ENCODE measurements at places on chromosomes 1 and 21.

DNA sequence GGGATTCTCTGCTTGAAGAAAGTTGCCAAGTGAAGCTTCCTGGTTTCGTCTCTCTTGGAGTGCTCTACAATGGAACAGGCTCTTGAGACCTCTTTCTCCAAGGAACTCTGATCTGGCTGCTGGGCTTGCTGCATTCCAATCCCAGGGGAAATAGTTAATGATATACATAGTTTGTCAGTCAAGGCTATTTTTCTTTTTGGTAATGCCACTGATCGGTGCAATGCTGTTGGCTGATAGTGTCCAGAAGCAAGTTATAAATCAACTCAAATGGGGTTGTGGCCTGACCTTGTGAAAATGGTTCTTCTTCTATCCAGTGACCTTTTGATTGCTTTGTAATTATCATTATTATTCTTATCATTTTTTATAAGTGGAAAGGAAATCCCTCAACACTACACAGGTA, 48.4 kb upstream of the TNFSF18 start:
- no peak for DNase-seq

DNA sequence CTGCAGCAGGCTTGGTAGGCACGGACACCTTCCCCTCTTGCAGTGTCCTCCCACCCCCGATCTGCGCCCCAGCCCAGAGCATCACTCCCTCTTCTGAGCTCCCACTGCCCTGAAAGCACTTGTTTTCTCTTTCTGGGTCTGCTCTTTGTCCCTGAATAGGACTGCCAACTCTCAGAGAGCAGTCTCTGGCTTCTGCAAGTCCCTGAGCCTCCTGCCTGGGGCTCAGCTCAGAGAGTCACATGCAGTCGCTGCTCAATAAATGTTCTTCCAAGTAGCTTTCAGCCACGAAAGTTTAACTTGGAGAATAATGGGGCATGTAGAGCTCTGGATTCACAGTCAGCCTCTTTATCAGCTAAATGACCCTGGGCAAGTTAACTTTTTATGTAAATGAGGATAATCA, 205.6 kb downstream of the HIVEP3 start:
- DNase-seq, result no peak

DNA sequence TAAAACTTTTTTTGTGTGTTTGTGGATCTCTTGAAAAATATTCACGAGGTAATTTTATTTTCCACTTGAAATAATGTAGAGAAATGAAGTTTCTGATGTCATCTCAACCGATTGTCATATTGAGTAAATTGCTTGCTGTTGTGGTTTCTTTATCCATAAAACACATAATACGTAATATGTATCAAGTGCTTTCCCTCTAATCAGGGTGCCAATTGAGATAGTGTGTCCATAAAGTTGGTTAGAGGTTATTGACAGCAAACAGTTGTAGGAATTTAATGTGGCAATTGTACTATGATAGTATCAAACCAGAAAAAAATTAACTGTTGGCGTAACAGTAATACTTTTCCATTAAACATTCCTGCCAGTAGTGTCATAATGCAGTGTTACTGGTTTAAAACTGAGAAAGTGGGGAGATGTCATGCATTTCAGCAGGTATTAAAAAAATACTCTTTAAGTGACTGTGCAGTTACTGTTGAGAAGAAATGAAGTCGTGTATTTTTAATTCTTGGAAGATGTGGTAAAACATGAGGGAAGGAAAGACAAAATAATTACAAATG, 38.3 kb downstream of the USP25 start:
- DNase-seq, result no peak

DNA sequence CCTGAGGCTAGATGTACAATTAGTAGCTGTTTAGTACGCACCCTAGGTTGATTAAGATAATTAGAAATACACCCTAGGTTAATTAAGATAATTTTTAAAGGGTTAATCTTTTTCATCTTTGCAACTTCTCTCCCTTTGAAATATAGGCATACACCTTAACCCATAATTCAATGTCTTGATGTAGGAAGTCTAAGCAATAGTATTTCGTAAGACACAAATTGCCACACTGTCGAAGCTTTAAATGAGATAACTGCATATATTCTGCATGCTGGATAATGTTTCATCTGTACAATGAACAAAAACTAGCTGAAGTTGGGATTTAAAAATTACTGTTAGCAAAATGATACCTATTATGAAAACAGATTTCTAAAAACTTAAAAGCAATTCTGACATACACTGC, 122.9 kb downstream of the EVI5 start:
- no peak for DNase-seq

- DNase-seq, result no peak
Measured at GRCh38 chr1:55636696-55637095, 421.5 kb upstream of the USP24 start.

GRCh38 chr1:240613356-240614142, 1.6 kb upstream of the GREM2 start:
- no peak for DNase-seq

DNA sequence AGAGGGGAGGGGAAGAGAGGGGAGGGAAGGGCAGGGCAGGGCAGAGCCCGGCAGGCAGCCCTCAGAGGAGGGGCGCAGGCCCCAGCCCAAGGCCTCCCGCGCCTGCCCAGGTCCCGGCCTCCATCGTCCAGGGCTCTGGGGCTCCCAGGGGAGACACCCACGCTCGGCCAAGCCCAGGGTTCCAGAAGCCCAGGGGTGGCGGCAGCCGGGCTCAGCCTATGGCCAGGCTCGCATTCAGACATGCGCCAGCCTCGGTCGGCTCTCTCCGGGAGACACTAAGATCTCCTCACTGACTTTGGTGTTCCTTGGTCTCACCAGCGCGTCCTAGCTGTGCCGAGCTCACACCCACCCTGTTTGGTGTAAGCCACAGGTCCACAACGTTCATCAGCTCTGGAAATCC, 7.1 kb upstream of the ANKRD65 start:
- no peak for DNase-seq

DNA sequence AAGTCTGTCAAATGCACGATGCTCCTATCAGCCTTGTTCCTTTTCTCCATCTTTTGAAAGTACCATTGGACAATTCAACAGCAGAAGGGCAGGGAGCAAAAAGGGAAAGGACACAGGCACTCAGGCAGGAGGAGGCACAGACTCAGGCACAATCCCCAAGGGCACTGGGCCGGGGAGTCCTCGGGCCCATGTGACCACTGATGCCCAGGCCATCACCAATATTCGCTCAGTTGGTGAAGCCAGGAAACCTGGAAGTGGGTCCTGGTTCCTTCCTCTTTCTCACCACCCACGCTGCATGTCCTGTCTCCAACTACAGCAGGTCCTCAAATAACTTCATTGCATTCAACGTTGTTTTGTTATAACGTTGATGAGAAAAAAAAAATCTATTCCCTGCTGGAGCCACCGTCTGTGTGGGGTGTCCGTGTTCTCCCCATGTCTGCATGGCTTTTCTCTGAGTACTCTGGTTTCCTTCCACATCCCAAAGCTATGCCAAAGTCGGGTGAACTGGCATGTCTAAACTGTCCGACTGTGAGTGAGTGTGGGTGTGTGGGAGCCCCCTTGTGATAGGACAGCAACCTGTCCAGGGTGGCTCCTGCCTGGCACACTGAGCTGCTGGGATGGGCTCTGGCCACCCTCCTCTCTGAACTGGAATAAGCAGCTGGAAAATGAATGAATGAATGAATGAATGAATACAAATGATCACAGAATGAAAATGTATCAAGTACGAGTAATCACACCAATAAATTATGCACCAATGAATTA, 12.5 kb downstream of the NID1 start:
- peak; percentile 57 for DNase-seq

- no peak for DNase-seq
Measured at GRCh38 chr1:216682752-216683151, 40.5 kb downstream of the ESRRG start.

GRCh38 chr1:6635910-6636760, 11.5 kb downstream of the THAP3 start:
- DNase-seq, result no peak

DNA sequence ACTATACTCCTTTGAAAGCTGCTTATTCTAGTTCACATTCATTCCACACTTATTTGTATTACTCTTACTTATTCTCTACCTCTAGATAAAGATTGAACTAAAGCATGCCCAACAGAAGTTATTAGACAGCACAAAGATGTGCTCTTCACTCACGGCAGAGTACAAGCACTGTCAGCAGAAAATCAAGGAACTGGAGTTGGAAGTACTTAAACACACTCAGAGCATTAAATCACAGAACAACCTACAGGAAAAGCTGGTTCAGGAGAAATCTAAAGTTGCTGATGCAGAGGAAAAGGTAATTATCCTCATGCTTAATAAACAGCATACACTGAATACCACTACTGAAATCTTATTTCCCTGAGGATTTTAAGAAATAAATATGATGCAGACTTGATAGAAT, 81.3 kb upstream of the PPIH start:
- DNase-seq, result no peak

GRCh38 chr1:216140730-216141524, 282.3 kb downstream of the USH2A start:
- no peak for DNase-seq

DNA sequence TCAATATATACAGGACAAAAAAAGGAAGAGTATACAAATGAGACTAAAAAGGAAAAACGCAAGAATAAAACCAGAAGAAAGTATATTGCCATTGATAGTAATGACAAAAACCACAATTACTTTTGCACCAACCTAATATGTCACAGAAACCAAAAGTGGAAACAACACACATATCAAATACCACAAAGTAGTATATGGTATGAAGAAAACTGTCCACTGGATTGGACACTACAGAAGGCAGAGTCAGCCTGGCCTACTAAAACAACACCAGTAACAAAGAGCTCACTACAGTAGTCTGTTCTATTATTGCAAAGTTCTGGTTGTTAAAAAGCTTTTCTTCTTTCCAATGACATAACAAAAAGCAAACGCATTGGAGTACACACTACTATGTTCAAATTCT, 17.7 kb downstream of the TESK2 start:
- DNase-seq, result no peak

GRCh38 chr1:163933437-163933836, 611.7 kb downstream of the NUF2 start:
- no peak for DNase-seq

DNA sequence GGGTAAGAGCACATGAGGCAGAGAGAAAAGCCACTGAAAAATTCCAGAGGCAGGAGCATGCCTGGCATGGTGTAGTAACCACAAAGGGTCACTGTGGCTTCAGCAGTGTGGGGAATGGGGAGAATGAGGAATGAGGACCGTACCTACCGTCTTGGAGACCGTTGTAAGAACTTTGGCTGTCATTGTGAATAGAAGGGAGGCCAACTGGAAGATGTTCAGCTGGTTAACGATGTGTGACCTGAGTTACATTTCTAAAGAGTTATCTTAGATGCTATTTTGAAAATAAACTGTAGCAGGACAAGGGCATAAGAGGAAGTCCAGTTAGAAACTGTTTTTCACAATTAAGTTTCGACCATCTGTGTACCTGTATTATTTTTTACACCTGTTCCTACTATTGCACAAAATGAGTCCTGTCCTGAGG, 365.5 kb upstream of the SGIP1 start:
- no peak for DNase-seq

- no peak for DNase-seq
Measured at GRCh38 chr1:29467989-29468900, 231.9 kb downstream of the PTPRU start.

GRCh38 chr1:60345621-60346020, 272.1 kb upstream of the C1orf87 start:
- no peak for DNase-seq

- no peak for DNase-seq
Measured at GRCh38 chr1:204136814-204137213, 15.0 kb downstream of the ETNK2 start.

GRCh38 chr1:192549937-192550336, 25.6 kb upstream of the RGS1 start:
- no peak for DNase-seq

DNA sequence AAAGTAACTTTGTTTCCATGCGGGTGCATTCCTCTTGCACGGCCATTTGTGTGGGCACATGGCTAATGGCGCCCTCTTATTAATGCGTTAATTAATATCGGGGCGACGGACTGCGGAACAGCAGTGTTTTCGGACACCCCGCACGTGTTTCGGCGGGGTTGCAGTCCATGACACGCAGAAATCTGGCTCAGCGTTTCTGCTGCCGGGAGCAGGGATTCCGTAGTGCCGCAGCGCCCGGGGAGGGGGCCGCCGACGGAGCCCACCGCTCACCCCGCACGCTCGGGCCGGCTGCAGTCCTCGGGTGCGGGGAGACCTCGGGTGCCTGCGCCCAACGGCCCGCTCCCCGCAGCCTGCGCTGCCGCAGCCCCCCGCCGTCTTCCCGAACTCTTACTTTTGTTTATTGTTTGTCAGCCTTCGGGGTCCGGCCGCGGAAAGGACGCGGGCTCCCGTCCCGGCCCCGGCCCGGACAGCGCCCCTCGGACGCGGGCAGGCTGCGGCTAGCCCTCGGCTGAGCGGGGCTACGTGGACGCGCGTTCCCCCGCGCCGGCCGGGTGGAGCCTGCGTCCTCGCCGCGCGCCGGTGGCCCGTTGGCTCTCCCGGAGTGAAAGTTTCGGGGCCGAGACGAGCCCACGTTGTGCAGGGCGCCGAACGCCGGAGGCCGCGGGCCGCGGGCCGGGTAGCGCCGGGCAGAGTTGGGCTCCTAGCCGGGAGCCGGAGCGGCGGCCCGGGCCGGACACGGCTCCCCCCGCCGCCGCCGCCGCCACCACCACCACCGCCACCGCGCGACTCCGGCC, 849 bp downstream of the NFIA start:
- DNase-seq, result peak; percentile 31
